ENCODE measurements at places on chromosomes 16 and 17.

DNA sequence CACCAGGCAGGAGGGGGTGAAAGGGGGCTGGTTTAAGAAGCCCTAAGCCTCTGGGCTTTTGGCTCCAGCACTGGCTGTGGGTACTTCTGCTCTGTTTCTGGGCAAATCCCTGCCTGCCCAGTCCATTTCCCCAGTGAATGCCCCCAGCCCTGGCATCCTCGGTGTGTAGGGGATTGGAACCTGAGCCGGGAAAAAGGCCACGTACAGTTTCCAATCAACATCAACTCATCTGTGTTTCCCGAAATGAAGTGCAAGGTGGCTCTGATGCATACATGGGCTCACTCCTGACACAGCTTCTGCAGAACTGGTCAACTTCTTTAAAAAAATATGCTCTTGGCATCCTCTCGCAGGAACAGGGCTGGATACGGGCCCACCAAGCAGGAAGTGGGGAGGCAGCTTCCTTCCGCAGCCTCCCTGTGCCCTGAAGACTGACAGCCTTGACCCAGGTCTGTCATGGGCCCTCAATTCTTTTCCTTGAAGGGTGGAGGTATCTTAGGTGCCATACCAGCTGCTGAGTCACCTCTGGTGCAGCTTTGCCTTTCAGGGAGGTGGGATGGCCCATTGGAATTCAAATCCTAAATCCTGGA is 73.3 kb downstream of the N4BP1 start:
- no peak for DNase-seq

DNA sequence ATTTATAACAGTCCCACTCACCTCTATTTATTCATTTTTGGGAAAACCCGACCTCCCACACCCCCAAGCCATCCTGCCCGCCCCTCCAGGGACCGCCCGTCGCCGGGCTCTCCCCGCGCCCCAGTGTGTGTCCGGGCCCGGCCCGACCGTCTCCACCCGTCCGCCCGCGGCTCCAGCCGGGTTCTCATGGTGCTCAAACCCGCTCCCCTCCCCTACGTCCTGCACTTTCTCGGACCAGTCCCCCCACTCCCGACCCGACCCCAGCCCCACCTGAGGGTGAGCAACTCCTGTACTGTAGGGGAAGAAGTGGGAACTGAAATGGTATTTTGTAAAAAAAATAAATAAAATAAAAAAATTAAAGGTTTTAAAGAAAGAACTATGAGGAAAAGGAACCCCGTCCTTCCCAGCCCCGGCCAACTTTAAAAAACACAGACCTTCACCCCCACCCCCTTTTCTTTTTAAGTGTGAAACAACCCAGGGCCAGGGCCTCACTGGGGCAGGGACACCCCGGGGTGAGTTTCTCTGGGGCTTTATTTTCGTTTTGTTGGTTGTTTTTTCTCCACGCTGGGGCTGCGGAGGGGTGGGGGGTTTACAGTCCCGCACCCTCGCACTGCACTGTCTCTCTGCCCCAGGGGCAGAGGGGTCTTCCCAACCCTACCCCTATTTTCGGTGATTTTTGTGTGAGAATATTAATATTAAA is 638 bp upstream of the TMEM88 start:
- DNase-seq, result no peak

DNA sequence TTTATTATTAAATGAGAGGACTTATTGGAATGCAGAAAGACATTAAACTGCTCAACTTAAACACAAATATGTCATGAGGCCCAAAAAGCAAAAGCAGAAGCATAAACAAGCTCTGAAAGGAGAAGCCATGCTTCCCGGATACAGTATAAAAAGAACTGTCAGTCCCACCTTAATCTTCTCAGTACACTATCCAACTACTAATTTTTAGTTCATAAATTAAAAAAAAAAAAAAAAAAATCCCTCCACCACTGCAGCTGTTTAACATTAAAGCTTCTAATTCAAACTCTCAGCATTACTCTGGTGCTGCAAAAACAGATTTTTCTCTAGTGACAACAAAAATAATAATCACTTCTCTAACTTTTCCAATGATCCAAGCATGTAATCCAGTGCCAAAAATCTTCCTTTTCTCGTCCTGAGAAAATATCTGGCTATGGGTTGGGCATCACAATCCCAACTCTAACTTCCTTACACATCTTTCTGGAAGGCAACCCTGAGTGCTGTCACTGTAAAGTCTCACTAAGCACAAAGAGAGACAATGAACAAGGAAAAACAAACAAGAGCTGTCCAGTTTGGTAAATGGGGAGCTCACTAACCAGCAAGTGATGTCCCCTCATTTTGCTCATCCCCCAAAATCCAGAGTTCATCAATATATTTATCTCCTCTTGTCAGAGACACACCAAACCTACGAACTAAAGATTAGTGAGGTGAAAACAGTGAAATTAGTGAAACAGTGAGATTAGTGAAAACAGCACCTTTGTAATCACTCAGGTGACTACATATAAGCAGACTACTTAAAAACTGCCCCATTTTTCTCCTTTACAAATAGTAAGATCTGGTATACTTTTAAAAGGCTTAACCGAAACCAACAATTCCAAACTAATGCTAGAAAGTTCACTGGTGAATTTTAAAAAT is 5.5 kb downstream of the USP32 start:
- no peak for DNase-seq

DNA sequence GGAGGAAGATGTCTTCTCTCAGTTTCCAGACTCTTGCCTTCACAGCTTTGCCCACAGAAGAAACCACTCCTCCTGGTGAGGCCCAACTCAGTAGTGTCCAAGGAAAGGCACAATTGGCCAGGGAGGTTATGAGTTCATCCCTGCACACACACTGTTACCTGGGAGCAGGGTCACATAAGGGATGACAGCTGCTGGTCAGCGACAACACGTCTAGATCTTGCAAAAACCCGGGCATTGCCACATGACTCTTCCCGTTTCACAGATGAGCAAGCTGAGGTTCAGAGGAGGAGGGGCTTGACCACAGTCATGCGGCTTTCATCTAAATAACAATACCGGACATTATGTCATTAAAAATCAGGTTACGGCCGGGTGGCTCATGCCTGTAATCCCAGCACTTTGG is 186.0 kb downstream of the COPRS start:
- DNase-seq, result no peak

GRCh38 chr16:85614338-85615013 is 1.4 kb downstream of the GSE1 start:
- DNase-seq, result no peak

GRCh38 chr17:80703142-80703478 is 158.5 kb downstream of the RPTOR start:
- DNase-seq, result no peak

- no peak for DNase-seq
These were observed 123.0 kb downstream of the C16orf95 start for GRCh38 chr16:87194172-87194571.

GRCh38 chr17:39867084-39867879 is 720 bp upstream of the ZPBP2 start:
- DNase-seq, result peak; percentile 46

DNA sequence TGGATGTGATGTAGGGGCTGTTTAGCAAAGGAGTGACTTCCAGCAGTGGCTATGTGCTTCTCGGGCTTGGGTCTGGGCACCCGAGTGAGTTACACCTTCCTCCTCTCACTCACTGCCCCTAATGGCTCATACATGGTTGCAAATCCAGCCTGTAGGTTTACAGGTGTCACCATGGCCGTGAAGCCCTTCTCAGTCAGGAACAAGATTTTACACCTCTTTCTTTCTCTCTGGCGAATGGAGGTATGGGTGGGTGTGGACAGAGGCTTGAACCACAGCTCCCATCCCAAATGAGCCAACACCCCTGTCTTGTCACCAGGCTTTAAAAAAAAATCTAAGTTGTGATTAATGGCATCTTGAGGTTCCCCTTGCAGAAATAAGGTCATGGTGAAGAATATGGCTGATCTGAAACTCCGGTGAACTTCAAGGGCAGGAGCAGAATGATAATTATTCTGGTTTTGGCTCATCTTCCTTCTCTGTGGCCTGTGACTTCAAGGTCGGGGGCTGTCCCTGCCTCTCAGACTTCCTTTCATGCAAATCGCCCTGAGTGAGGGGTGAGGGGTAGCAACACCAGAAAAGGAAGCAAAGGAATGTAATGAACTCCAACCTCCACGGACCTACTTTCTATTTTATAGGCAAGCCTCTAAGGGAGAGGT is 331.2 kb downstream of the MAF start:
- peak; percentile 66 for DNase-seq

DNA sequence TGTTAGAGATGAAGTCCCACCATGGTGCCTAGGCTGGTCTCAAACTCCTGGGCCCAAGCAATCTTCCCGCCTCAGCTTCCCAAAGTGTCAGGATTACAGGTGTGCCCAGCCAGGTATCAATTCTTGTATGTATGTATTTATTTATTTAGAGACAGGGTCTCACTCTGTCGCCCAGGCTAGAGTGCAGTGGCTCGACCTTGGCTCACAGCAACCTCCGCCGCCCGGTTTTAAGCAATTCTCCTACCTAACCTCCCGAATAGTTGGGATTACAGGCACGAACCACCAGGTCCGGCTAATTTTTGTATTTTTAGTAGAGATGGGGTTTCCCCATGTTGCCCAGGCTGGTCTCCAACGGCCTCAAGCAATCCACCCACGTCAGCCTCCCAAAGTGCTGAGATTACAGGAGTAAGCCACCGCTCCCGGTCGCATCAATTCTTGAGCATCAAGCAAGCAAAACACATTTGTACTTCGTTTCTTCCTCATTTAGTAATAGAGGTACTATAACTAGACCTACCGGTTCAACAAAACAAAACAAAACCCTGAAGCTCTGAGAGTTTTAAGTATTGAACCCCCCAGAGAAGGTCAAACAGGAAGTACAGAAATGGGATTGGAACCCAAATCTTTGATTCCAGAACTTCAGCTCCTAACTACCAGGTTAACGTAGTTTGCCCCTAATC is 1.0 kb upstream of the ZNF500 start:
- no peak for DNase-seq

GRCh38 chr16:53080345-53081031 is 25.7 kb downstream of the CHD9 start:
- no peak for DNase-seq

DNA sequence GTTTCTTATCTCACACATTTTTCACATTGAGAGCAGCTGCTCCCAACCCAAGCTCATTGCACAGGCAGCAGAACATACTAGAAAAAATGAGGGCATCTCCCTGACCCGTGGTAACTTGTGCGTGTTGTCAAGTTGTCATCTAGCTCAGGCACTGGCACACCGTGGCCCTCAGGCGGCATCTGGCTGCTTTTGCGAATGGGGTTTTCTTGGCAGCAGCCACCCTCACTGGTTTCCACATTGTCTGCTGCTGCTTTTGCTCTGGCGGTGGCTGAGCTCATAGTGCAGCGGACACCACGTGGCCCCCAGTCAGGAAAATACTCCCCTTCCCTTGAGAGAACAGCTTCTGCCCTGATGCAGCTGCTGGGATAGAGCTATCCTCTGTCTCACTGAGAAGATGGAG is 9.4 kb upstream of the TEDC2 start:
- DNase-seq, result no peak

DNA sequence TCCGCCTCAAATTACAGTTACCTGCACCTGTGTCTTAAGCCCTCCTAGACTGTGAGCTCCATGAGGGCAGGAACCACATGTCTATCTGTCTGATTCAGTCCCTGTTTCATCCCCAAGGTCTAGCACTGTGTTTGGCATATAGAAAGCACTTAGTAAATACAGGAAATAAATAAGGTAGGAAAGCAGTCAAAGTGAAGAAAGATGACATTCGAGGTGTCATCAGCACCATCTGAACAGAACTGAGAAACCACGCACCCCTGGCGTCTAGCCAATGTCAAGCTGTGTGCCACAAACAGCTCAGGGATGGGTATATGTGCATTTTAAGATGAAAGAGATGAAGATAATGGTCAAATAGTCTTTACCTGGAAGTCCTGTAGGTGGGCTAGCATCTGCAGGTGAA is 79.6 kb upstream of the ATP2A3 start:
- DNase-seq, result peak; percentile 51

DNA sequence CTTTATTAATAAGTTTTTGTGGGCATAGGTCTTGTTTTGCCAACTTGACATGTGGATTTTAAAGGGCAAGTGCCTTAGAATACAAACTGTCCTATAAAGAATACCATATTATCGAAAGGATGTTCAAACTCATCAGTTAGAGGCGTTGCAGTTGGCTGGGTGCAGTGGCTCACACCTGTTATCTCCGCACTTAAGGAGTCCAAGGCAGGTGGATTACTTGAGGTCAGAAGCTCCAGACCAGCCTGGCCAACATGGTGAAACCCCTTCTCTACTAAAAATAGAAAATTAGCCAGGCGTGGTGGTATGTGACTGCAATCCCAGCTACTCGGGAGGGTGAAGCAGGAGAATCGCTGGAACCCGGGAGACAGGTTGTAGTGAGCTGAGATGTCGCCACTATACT is 472.0 kb downstream of the WWOX start:
- DNase-seq, result no peak

- no peak for DNase-seq
These were observed 93.8 kb upstream of the RPRML start for GRCh38 chr17:47072886-47073285.

DNA sequence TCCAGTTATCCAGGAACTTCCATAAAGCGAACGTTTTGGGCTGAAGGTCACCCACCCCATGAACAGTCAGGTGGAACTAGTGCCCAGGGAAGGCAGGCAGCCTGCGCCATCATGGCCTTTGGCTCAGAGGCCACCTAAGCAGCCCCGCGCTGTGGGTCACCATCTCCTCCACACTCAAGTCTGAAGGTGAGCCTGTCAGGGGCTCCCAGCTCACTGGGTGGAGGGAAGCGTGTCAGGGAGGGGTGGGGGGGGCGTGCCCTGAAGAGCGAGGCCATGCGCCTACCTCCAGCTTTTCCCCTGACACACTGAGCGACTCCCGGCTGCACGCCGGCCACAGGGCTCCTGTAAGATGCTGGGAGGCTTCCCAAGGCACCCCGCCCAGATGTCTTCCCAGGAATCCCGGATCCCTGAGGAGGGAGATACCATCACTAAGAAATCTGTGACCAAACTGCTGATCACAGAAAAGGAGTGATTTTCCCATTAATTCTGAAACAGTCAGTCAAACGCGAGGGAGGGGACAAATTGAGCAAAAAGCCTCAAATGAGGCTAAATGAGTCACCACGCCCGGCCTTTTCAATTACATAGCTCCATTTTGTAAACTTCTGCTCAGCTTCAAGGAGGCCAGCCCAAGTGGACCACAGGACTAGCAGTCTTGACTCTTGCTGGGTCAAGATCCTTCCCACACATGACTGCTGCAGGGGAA is 26.5 kb upstream of the SLC25A19 start:
- DNase-seq, result no peak

DNA sequence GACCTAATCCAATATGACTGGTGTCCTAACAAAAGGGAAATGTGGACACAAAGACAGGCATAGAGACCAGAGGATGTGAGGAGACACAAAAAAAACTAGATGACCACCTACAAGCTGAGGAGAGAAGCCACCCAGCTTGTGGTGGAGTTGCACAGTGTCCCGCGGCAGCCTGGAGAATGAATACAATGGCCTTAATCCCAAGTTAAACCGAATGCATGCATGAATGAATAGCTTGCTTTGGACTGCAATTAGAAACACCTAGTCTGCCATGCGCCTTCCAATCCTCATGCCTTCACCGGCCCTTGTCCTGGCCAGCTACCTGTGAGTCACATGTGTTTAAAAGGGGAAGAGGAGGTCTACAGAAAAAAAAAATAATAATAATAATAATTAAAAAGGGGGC is 72.0 kb downstream of the CNGB1 start:
- DNase-seq, result no peak
